Stimulated activated CD4-positive, alpha-beta T cell treated with anti-CD3 and anti-CD28 coated beads, Interleukin-4, amount 100 ng/mL, for 48 hours (primary cell): ENCODE measurements at places on chromosomes 7 and 10.

DNA sequence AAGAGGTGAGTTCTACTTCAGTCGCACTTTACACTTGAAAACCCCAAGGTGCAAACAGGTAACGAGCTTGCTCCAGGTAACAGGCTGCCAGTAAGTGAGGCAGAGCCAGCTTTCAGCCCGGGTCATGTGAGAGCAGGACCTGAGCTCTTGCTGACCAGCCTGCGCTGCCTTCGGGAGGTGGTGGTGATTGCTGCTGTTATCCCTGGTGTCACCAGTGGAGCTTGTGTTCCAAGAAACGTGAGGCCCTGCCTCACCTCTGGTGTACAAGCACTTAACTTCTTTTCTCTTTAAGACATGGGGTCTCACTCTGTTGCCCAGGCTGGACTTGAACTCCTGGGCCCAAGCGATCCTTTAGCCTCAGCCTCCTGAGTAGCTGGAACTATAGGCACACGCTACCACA lies 265.0 kb downstream of the CELF2 start:
- no peak for DNase-seq

DNA sequence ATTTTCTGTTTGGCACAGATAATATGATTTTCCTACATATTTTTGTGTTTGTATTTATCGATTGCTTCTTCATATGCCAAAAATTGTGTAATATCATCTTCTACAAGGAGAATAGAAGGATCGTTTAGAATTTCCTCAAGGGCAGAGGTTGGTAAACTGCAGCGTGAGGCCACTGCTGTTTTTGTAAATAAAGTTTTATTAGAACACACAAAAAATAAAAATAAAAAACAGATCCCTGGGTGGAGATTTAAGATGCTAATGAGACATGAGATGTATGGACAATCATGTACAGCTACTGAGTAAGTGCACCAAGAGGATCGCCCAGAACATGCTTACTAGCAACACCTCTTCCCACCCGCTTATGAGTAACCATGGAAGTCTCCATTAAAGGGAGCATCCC lies 9.6 kb downstream of the LYZL2 start:
- DNase-seq, result no peak

- DNase-seq, result no peak
Measured at GRCh38 chr7:111892588-111892987, 313.6 kb downstream of the DOCK4 start.

GRCh38 chr7:92916770-92917224 lies 80.4 kb upstream of the CDK6 start:
- DNase-seq, result no peak

DNA sequence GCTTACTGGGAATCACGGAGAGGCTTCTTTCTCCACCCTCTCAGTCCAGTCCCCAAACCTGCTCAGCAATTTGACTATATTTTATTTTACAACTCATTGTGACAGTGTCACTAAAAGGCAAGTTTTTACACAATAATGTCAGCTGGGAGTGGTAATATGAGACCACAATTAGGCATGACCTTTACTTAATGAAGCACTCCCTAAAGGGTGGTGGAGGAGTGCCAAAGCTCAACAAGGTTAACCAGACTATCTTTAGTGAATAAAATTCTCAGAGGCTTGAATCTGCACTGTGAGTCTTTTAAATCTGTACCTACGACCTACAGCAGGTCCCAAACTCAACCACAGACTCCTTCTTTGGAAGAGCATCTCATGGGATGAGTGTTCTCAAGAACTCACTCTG lies 215.6 kb downstream of the TAX1BP1 start:
- DNase-seq, result no peak

GRCh38 chr10:16386855-16387254 lies 50.0 kb upstream of the PTER start:
- no peak for DNase-seq

DNA sequence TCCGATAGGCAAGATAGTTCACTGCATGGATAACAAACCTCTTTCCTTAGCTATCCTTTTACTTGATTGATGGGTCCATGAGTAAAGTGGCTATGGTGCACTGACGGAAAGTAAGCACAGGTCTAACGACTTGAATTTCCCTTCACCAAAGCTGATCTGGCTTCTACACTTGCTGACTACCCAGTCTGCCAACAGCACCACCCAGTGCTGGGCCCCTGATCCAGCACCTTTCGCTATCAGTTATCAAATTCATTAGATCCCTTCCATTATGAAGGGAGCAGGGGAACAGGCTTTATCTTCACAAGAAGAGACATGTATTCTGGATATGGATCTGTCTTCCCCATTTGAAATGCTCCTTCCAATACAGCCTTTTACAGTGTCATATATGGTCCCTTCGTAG lies 855.9 kb downstream of the GRID1 start:
- no peak for DNase-seq

GRCh38 chr10:1627945-1628344 lies 109.4 kb downstream of the ADARB2 start:
- no peak for DNase-seq

DNA sequence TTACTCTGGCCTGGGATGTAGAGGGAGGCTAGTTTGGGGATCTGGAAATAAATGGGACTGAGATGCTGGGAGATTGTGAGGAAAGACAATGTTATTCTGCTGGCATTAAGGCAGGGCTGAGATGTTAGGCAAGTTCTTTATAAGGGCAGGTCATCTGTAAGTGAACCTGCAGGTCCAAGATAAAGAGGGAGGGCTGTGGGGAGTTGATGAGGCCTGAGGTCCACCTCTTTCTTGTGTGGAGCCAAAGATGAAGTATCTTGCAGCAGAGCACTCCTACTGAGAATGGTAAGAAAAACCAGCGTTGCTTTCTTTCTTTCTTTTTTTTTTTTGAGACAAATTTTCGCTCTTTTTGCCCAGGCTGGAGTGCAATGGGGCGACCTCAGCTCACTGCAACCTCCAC lies 19.1 kb downstream of the CYCS start:
- no peak for DNase-seq

DNA sequence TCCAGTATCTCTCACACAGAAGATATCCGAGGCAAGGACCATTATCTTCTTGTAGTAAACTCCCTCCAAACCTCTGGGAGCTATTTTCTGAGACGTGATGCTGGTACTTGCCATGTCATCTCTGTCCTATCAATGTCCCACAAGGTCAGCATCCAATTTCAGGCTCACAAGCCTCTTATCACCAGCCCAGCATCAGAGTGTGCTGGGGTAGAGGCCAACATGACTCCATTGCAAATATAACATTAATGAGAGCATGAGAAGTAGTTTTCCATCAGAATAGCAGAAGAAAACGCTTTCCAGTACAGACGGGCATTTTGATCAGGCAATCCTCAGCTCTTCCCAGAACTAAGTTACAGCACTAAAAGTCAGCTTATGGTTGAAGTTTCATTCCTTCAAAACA lies 5.6 kb downstream of the MORN4 start:
- no peak for DNase-seq

DNA sequence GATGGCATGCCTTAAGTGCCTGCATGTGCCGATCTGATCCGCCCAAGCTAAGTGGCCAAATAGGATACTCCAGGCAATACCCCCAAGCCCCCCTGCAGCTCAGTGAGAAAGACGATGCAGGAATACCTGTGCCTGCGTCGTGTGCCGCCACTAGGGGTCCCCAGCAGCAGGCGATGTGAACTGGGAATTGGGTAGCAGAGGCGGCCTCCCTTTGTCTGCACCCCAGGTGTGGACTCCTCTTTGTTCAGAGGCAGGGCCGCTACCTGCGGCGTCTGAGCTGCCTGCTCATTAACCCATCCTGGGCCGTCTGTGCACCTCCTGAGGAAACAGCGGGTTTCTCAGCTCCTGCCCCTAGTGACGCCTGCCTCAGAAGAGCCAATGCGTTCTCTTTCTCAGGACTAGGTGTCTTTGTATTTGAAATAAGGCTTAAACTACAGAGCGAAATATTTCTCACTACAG lies 4.8 kb upstream of the CHN2 start:
- peak; percentile 37 for DNase-seq

GRCh38 chr10:130412317-130412716 lies 276.1 kb downstream of the GLRX3 start:
- no peak for DNase-seq

DNA sequence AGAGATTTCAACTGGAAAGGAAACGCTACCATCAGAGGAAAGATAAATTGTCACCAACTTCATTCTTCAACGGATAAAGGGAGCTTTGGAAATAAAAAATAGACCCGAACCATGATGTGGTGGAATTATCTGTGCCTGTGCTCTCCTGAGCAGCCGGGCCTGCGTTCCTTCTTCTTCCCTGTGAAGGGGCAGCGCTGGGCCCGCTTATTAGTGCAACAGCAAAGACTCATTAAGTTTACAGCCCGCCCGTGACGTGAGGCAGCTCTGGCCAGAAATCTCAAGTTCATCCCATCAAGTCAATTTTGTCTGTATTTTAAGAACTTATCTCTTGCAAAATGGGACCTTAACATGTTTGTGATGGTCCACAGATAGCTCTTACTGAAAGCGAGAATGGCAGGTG lies 193.7 kb downstream of the ADARB2 start:
- DNase-seq, result no peak

- DNase-seq, result no peak
Measured at GRCh38 chr7:28675429-28675828, 263.1 kb downstream of the CREB5 start.

DNA sequence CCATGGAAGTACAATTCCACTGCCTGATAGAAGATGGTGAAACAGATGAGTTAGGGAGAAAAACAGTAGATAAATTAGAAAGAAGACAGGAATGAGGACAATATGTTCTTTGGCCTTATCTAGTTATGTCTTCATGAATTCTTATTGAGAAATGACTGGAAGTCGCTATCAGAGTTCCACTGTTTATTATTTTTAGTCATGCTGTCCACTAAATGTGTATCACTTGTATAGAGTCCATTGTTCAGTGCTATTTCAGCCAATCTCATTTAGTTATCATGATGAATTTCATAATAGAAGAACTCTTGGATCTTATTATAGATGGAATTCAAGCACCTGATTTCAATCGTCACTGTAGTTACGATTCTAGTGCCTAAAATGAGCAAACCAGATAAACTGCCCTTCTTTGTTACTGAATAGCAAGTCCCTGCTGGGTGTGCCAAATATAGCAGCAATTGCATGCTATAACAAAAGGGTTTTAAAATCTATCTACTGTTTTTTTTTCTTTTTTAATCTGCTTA lies 177.7 kb upstream of the COL1A2 start:
- DNase-seq, result no peak

GRCh38 chr10:3647074-3647473 lies 137.9 kb downstream of the KLF6 start:
- DNase-seq, result no peak
